ENCODE measurements at places on chromosomes 2 and 18.

GRCh38 chr2:205903549-205904129, 182.3 kb downstream of the INO80D start:
- DNase-seq, result no peak

- DNase-seq, result no peak
Observed at GRCh38 chr2:25176541-25177181, 8.3 kb upstream of the POMC start.

- no peak for DNase-seq
Observed at GRCh38 chr2:192298664-192299063, 103.9 kb upstream of the TMEFF2 start.

DNA sequence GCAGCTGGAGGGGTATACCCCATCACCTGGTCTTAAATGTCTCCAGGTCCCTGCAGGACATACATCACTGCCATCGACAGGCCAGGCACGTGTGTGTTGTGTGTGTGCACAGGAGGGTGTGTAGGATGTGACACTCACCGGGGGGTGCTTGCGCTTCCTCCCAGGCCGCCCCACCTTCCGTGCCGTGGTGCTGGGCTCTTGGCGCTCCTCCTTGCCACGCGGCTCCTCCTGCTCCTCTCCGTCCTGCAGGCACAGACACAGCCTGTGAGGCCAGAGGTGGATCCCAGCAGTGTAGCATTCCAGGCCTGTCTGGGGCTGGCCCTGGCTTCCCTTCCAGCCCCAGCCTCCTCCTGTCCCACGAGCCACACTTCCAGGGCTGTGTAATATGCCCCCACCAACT, 41.7 kb downstream of the DNMT3A start:
- no peak for DNase-seq

DNA sequence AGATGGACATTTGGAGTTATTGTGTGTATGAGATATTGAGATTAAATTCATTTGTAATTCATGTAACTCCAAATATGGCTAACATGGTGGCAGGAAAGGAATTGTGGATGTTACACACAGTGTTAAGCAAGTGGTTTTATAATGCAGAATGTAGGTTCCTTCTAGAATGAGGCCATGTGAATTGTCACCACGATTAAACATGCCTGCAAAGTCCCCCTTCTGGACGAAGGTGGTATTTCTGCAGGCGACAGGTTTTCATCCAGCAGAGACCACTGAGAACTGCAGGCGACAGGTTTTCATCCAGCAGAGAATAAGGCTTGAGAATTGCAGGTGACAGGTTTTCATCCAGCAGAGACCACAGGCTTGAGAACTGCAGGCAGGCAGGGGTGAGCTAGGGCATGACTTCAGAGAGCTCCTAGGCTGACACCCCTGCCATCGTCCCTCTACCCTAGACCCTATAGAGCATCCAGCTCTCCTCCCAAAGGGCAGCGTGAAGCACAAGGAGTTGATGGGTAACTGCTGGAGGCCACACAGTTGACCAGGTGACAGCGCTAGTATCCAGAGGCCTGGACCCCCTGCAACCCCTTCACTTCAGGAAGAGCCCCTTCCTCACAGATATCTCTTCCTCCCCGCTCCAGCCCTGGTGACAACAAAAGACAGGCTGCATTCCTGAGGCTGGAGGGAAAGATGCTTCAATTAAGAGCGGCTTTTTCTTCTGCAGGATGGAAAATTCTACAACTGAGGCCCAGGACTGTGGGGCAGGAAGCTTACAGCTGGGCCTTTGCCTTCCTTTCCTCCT, 175.8 kb downstream of the LOXHD1 start:
- DNase-seq, result peak; percentile 35

DNA sequence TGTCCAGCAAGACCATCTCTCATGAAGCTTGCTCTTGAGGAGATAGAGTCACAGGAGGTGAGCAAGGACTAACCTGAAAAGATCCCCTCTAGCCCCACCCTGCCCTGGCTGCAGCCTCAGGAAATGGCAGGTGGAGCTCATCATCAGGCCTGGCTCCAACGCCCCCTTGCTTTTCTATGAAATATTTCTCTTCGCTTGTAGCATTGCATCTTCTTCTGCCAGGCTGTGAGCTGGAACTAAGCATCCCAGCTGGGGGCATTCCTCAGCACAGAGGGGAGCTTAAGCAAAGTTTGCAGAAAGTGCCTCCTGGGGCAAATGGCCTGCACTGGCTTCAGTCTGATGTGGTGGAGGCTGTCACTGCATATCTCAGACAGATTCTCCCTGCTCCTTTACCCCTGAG, 90.1 kb upstream of the LGALSL start:
- DNase-seq, result no peak

DNA sequence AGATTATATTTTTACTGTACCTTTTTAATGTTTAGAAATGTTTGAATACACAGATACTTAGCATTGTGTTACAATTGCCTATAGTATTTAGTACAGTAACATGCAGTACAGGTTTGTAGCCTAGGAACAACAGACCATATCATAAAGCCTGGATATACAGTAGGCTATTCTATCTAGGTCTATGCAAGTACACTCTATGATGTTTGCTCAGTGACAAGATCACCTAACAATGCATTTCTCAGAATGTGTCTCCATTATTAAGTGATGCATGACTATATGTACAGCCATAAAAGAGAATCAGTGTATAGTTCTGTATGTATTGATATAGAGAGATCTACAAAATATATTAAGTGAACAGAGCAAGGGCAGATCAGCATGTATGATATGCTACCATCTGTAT, 616.4 kb downstream of the XIRP2 start:
- no peak for DNase-seq

- no peak for DNase-seq
Observed at GRCh38 chr2:64491426-64491825, 32.7 kb upstream of the AFTPH start.

DNA sequence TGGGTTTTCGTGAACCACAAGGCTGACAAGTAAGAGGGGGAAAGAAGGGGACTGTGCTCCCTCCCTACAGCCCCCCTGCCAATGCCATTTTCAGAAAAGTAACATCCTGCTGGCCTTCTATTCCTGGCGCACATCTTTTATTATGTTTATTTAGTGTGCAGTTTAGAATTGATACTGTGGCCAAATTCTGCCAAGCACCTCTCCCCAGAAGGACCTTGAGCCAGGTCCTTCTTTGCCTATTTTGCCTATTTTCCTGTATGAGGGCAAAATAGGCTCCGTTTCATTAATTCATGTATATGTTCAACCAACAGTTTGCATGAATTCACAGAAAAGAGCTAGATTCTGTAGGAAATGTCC, 136.0 kb downstream of the MYO3B start:
- DNase-seq, result no peak

DNA sequence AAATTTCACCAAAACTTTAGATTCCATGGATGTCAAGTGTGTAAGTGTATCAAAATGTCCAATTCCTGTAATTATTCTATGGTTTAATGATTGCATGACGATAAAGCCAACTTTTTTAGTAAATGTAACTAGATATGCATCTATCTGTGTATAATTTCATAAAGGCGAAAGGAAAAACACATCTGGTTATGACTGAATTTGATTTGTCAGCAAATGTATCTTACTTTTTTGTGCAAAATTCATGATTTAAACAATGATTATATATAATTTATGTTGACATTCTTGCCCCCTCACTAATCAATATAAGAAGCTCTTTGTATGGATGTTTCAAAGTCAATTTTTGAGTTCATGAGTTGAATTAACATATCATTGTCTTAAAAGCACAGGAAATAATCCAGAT, 138.5 kb downstream of the KCNJ3 start:
- DNase-seq, result no peak

GRCh38 chr2:71907503-71907902, 240.2 kb downstream of the CYP26B1 start:
- no peak for DNase-seq

Measured in breast epithelium (tissue), 4 donors.